Subcutaneous preadipocyte (primary cell): ENCODE measurements at places on chromosomes 2 and 18. TPM values are rescaled to one million over a fixed set of nuclear protein-coding genes. Genes with fewer than 3 reads are reported as not detected.

MYOM1 gene
- total RNA-seq: under 0.01 TPM in 2 replicates

SNTG2 gene
- total RNA-seq: 0.20 TPM in 1 of 2 replicates, not detected in the other

FRZB gene
- total RNA-seq: under 0.01 TPM in 1 of 2 replicates, not detected in the other

CNDP1 gene
- not detected in 2 replicates for total RNA-seq

C2orf81 gene
- 0.98 and 1.1 TPM in 2 replicates for total RNA-seq

MROH2A gene
- total RNA-seq: not detected in 2 replicates

CRYGC gene
- not detected in 2 replicates for total RNA-seq

FAP gene
- total RNA-seq: 91.3 and 134 TPM in 2 replicates

TUBA3E gene
- total RNA-seq: not detected in 2 replicates

HTR2B gene
- total RNA-seq: 0.59 and 2.6 TPM in 2 replicates

KCNIP3 gene
- total RNA-seq: 2.9 and 3.1 TPM in 2 replicates

COLEC12 gene
- 92.6 and 115 TPM in 2 replicates for total RNA-seq

DLGAP1 gene
- 0.39 and 1.5 TPM in 2 replicates for total RNA-seq

OR6B2 gene
- not detected in 2 replicates for total RNA-seq

SP5 gene
- not detected in 2 replicates for total RNA-seq

CEBPZ gene
- total RNA-seq: 43.0 and 60.8 TPM in 2 replicates

PCARE gene
- not detected in 2 replicates for total RNA-seq

NGEF gene
- 5.9 and 6.2 TPM in 2 replicates for total RNA-seq

SERPINB12 gene
- total RNA-seq: not detected in 2 replicates

FLACC1 gene
- 1.4 and 1.5 TPM in 2 replicates for total RNA-seq
